Parietal lobe (tissue), 2 donors: ENCODE measurements at places on chromosomes 13 and 19. TPM values are rescaled to one million over a fixed set of nuclear protein-coding genes. Genes with fewer than 3 reads are reported as not detected.

Gene ZNF835
- 11.0 TPM for total RNA-seq

Gene SLITRK6
- total RNA-seq = 0.94 TPM

Gene NXNL1
- not detected for total RNA-seq

Gene STRN4
- 127 TPM for total RNA-seq

Gene MUC16
- total RNA-seq = not detected
